ENCODE measurements at places on chromosomes 5 and 9.

DNA sequence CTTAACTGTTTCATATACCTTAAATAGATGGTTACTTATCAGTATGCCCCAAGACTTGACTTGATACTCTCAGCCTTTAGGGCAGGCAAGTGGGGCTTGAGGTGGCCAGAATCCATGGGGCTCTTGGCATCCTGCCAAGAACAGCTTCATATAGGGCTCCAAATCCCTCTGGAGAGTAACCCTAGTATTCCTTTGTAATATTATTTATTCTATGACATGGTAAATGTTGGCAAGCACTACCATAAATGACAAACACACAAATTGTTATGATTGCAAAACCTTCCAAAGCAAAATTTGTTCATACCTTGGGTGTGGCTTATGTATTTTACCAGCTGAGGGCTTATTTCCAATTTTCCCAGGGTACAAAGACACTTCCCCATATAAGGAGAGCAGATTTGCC lies 257.4 kb upstream of the TRPC7 start:
- no peak for DNase-seq

DNA sequence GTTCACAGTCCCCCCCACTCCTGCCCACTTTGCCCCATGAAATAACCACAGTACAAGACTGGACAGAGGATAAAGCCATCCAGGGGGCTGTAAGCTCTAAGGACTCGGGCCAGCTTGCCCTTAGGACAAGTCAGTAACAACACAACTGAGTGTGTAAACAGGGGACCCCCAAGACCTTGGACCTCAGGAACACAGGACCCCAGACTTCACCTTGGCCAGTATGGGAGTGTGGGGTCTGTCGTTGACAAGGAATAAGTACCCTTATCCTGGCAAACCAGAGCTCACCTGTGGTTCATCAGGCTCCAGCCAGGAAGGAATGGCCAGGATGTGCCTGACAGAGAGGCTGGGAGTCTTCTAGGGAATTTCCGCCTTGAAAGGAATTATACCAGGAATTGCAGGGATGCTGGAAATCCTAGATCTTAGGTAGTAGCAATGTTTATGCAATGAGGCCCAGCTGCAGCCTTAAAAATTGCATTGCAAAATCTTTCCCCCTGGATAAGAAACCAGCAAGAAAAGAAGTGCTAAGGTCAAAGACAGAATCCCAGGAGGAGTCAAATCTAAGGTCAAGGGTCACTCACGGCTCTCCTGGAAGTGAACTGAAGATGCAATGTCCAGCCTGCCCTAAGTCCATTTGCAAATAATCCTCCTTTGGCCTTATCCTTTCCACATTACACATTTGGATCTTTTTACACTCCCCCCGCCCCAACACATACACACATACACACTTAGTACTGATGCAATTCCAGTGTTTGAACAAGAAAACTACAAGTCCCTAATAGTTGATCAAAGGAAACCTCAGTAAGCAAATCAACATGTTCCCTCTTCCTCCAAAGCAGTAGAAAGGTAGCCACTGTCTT lies 27.3 kb upstream of the TDRD7 start:
- no peak for DNase-seq

DNA sequence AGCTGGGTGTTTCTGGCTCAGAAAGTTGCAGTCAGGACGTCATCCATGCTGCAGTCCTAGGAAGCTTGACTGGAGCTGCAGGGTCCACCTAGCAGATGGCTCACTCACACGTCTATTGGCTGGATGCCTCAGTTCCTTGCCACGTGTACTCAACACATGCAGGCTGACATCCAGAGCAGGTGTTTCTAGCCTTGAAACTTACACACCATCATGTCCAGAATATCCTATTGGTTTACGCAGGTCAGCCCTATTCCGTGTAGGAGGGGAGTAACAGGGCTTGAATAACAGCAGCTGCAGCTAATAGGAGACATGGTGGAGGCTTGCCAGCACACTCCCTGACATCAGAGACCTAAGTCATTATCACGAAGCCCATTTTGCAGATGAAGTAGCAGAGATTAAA lies 473.5 kb downstream of the ACTL7B start:
- no peak for DNase-seq

GRCh38 chr9:38621434-38622287 lies 1.3 kb upstream of the ANKRD18A start:
- no peak for DNase-seq

DNA sequence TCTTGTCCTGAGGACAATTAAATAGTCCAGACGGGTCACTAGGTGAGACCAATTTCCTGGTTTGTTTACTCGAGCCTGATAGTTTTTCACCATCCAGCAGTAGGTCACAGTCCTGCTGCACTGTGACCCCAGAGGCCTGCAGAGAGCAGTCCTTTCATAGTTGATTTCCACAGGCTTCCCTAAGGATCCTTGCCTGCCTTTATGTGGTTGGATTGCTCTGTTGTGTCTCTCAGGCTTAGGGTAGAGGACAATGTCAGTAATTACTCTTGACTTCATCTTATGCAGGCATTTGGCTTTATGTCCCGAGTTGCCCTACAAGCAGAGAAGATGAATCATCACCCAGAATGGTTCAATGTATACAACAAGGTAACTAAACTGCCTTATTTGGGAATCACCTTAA lies 9.0 kb upstream of the CATSPER3 start:
- no peak for DNase-seq

GRCh38 chr5:146906803-146907202 lies 28.2 kb upstream of the PPP2R2B start:
- DNase-seq = no peak

- no peak for DNase-seq
Observed at GRCh38 chr5:176438959-176439757, 9.0 kb upstream of the FAF2 start.

- no peak for DNase-seq
Observed at GRCh38 chr9:17907779-17908508, 329.1 kb downstream of the SH3GL2 start.

- no peak for DNase-seq
Observed at GRCh38 chr5:17064241-17064640, 128.2 kb upstream of the MYO10 start.

DNA sequence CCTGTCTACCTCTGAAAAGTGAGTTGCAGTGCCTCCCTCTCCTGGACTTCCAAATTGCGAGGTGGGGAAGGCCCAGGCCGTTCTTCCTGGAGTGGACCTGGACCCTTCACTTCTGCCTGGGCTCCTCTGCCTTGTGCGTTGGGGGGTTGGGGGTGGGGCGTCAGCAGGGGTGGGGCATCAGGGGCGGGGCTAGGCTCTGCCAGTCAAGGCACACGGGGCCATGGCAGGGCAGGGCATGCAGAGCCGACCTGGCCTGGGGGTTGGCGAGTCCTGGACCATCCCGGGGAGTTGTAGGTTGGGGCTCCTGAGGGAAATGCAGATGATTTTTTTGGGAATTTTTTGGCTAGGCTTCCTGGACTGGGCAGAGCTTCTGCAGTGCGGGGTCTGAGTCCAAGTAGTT lies 87.1 kb downstream of the EHMT1 start:
- no peak for DNase-seq

- no peak for DNase-seq
Observed at GRCh38 chr5:178352035-178352349, 119.4 kb upstream of the PHYKPL start.

DNA sequence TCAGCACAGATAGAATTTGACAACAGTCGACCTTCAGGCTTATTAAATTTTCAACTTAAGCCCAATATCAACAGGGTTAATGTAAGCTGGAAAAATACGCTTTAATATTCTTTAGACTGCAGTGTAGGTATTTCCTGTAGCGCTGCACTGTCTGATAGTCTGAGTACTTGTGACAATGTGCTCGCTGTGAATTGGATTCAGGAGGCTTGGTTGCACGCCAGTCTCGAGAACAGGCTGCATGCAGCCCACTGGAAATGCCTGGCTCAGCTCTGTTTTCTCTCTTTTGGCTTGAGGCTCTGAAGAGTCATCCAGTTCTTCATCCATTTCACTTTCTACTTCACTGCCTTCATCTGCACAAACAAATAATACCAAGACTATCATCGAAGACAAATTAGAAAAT lies 300.9 kb downstream of the RFX3 start:
- no peak for DNase-seq

DNA sequence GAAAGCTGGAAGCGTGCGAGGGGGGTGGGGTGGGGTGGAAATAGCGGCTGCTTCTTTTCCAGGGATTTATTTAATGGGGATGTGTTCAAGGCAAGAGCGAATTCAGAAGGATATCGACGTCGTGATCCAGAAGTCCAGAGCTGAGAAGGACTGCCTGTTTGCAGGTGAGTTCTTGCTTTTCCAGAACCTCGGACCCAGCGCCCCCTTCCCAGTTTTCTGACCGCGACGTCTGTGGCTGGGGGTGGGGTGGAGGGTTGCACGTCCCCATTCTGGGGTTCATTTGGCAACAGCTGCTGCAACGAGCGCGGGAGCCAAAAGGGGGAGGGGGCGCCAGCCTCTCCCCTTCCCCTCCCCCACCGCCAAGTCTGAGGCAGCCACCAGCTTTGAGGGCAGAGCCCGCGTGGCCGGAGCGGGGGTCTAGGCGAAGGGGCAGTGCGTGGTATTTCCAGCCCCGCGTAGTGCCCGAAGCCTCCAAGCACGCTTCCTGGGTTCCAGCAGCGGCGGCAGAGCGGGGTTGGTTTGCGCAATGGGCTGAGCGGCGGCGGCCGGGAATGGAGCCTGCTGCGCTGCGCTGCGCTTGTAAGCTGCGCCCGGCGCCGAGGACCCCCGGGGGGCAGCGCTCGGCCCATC lies 701 bp downstream of the PARP8 start:
- peak; percentile 16 for DNase-seq

- DNase-seq = no peak
Observed at GRCh38 chr5:126535856-126536545, 59.0 kb downstream of the ALDH7A1 start.

DNA sequence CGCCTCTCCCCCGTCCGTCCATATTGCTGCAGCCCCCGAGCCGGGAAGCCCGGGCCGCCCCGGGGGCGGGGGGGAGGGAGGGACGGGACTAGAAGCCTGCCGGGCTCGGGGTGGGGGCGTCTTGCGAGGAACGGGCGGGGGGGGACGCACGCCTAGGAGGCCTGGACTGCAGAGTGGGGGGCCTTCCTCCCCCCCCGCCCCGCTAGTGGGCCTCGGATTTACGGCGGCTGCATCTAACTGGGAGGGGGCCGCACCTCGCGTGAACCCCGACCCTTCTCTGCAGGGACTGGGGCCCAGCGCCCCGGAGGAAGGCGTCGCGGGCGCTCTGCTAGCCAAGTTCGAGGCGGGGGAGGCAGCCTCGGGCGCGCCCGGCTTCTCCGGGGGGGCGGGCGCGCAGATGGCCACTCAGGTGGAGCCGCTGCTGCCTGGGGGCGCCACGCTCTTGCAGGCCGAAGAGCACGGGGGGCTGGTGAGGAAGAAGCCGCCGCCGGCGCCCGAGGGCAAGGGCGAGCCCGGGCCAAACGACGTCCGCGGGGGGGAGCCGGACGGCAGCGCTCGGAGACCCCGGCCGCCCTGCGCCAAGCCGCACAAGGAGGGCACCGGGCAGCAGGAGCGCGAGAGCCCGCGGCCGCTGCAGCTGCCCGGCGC lies at the start of gene LARP1:
Gene LARP1 (plus strand): TSS at position 17 of the 648 bp plus-strand sequence. CDS start 381 bp downstream, at position 398.
- no peak for DNase-seq

- no peak for DNase-seq
Observed at GRCh38 chr5:40224421-40224820, 455.3 kb upstream of the PTGER4 start.

DNA sequence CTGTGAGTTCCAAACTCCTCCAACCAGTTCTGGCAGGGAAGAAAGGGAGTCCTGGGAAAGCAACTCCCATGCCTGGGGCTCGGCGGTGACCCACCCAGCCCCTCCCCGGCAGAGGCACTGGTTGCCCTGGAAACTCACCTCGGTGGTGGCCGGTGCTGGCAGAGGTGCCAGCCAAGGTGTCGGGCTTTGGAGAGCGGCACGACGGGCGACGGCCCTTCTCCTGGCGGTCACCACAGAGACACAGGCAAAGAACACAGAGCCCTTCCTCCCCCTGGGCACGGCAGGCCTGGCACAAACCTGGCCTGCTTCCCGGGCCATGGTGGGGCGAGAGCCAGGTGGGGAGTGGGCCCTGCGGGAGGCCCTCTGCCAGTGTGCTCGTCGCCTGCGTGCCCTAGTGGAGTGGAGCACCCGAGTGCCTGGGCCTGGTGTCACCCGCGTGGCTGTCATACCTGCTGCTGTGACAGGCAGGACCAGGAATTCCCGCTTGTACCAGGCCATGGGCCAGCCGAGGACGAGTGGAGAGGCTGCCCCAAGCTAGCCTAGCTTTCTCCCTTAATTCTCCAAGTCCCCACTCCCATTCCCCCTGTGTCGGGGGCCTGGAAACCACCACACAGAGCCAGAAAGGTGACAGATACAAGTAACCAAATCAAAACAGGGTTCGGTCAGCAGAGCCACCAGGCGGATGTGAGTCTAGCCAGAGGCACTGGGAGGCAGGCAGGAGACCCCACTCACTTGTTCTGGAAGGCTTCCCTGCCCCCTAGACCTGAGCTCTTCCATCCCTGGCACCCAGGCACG lies 8.2 kb upstream of the RALGDS start:
- no peak for DNase-seq

GRCh38 chr5:329768-330167 lies 8.3 kb downstream of the AHRR start:
- DNase-seq = no peak

DNA sequence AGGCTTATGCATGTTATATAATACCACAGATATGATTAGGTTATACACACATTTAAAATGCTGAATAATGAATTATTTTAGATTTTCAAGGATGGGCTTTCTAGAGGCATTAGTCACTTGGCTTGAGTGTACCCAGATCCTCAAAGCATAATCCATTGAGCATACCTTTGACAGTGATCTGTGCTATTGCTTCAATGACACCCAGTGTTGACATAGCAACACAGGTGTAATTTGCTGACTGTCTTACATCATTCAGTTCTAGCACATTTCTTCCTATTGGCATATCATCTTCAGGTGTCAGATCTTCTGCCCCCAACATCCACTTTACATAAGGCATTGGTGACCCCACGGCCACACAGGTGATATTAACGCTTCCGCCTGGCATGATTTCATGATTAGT lies 721.5 kb upstream of the DMAC1 start:
- no peak for DNase-seq

DNA sequence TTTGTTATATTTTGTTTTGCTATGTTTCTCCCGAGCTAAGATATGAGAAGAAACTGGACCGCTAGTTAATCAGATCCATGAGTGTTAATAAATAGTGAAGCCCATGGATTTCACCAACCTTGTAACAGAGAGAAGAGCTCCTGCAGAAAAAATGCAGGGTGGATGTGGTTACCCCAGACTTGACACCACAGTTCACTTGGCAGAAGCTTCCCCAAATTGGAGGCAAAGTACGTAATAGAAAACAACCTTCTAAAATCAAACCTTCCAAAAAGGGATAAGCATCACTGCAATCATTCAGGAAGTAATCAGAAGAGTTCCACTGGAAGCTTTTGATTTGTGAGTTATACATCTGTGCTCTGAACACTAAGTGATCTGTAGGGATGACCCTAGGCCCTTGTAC lies 267.5 kb downstream of the ACTL7B start:
- no peak for DNase-seq

DNA sequence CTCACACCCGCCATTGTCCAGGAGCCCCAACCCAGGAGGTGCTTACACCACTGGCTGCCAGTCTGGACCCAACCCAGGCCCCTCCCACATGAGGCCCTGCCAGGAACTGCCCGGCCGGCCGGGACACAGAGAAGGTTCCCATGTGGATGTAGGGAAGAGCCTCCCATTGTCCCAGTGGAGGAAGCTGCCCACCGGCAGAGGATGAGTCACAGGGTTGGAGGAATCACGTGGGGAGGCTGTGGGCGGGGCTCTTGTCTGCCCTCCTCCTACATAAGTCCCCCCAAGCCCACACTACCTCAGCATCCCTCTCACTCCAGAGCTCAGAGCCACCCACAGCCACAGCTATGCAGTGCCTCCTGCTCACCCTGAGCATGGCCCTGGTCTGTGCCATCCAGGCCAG lies 26.1 kb downstream of the PAEP start:
- DNase-seq = no peak
